ENCODE measurements at places on chromosomes 7 and 10. TPM values are rescaled to one million over a fixed set of nuclear protein-coding genes. Genes with fewer than 3 reads are reported as not detected.

Gene CFAP43
- polyA plus RNA-seq = not detected

Gene CPVL
- polyA plus RNA-seq = 1.3 TPM

Gene MRC1
- polyA plus RNA-seq = not detected

Gene PNLIPRP3
- not detected for polyA plus RNA-seq
